GM23338 (cell line): ENCODE measurements at places on chromosomes 6 and 20.
A peak's percentile ranks its signal among the peaks of the same experiment; 100 is the strongest.

- no peak for DNase-seq
Measured at GRCh38 chr6:33571637-33572316, 8.3 kb downstream of the BAK1 start.

DNA sequence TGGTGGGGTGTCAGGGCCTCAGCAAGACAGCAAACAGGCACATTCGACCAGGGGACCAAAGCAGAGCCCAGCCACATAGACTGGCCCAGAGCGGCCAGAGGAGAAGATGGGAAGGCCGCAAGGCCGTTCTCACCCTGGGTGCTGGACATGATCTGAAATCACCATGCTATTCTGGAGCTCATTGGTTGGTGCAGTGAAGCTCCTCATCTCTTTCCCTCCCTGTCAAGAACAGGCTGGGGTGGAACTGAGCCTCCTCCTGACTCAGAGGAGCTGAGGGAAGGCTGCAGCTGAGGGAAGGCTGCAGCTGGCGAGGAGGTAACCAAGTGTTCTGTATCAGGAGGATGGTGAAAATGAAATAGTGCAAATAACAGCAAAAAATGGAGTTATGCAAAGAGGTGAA, 80.0 kb downstream of the AKAP7 start:
- no peak for DNase-seq

- peak; percentile 75 for DNase-seq
Measured at GRCh38 chr20:38671186-38671585, 53.1 kb upstream of the SLC32A1 start.

DNA sequence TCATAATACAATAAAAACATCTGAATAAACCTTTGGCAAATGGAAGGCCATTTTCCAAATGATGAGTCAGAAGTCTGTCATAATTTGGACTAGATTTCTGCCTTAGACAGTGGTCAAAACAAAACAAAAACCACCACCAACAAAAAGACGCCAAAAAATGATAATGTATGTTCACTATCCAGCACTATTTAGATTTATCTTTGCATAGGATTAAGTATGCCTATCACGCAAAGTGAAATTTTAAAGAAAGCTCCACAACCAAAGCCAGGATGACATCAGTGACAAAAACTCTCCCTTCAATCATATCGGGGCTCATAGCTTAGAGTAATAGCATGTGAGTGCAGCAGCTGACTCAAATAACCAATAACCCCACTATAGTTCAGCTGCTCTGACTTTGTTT, 201.9 kb downstream of the MOXD1 start:
- DNase-seq, result no peak

DNA sequence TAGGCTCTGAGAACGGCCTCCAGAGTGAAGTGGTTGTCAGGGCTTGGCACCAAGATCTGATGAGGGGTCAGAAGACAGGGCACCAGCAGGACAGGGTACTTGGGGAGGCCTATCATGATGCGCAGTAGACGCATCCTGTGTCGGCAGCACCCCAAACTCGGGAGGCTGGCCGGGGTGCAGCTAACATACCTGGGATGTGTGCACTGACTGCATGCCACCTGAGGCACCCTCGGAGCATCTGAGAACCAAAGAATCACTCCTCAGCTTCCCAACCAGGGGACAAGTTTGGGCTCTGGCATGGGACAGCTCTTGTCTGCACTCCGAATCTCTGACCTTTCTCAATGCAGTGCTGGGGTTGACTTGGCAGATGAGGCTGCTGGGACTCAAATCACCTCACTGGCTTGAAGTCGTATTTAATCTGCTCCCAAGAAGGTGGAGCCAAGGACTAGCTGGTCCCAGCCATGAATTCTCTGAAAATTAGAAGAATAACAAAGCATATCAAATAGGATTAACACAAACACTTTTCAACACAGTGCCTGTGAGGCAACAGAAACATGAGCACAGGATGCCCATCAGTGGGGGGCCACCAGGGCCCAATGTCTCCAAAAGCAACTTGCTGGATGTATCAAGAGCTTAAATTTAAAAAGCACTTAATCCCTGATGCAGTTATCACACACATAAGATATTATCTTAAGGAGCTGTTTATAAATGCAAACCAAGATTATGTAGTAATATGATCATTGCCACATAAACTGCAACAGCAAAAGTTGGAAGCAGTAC, 348.8 kb downstream of the PREX1 start:
- DNase-seq, result no peak

DNA sequence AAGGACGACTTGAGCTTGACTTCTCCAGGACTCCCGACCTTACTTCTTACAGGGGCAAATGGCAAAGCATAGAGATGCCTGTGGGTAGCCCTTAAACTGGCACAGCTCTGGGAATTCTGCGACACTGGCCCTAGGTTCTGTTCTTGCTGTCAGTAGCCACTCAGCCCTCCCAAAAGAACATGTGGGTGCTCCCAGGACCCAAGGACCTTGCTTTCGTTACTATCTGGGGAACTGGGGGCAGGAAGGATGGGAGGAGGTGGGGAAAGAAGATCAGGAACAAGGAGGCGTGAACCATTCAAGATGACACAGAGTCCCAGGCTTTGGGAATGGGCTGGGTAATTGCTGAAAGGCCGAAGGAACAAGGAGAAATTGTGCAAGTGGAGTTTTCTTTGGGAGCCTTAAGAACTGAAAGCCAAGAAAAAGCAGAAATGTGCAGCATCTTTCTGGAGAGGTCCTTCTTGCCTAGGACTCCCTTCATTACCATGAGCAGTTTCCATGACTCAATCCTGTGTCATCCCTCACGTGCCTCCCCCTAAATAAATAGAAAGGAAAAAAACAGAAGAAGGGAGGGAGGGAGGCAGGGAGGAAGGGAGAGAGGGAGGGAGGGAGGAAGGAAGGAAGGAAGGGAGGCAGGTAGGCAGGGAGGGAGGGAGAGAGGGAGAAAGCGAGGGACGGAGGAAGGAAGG, 284.6 kb upstream of the FOXQ1 start:
- DNase-seq, result no peak

DNA sequence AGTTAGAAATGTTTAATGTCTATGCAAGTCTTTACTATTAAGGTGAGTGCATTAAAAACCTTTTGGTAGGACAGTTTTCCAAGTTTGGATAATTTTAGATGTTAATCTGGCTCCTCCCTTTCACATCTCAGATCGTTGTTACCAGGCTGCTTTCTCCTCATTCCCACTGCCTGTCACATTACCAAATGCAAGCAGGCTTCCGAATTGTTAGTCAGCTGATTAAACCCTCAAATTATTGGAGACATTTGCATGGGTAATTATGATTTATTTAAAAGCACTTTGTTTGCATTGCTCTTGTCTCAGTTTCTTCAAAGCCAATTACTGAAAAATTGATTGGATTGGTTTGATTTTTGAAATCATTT, 816.5 kb downstream of the KIF16B start:
- DNase-seq, result no peak

GRCh38 chr6:5995949-5996713, 10.6 kb downstream of the NRN1 start:
- peak; percentile 92 for DNase-seq

- no peak for DNase-seq
Measured at GRCh38 chr6:36399970-36400369, 12.5 kb upstream of the ETV7 start.

DNA sequence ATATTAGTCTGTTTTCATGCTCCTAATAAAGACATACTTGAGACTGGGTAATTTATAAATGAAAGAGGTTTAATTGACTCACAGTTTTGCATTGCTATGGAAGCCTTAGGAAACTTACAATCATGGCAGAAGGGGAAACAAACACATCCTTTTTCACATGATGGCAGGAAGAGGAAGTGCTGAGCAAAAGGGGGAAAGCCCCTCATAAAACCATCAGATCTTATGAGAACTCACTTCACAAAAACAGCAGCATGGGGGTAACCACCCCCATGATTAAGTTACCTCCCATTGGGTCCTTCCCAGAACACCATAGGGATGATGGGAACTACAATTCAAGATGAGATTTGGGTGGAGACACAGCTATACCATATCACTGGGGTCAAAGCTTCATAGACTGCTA, 254.2 kb downstream of the ERMARD start:
- no peak for DNase-seq

DNA sequence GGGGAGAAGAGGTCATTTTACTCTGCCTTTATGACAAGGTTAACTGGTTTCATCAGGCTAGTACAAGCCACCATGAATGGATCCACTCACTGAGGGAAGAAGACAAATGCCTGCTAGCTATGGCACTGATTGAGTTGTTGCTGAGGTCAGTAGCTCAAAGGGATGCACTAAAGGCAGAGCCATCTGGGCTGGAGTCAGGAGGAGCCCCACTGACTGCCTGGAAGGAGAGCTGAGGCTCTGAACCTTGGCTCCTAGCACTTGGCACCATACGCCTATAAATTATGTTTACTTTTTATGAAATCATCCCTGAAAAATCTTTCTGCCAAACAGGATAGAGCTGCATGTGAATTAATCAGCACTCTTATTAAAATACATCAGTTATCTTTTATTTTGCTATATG, 104.6 kb downstream of the DTD1 start:
- DNase-seq, result no peak
